ENCODE measurements at places on chromosomes 13 and 19. TPM values are rescaled to one million over a fixed set of nuclear protein-coding genes. Genes with fewer than 3 reads are reported as not detected.

Gene ADGRE3
- not detected for total RNA-seq

Gene CLEC17A
- not detected for total RNA-seq

Gene POU2F2
- total RNA-seq: 0.56 TPM

Gene AZU1
- 1.7 TPM for total RNA-seq

Gene CEACAM21
- 0.18 TPM for total RNA-seq

DNA sequence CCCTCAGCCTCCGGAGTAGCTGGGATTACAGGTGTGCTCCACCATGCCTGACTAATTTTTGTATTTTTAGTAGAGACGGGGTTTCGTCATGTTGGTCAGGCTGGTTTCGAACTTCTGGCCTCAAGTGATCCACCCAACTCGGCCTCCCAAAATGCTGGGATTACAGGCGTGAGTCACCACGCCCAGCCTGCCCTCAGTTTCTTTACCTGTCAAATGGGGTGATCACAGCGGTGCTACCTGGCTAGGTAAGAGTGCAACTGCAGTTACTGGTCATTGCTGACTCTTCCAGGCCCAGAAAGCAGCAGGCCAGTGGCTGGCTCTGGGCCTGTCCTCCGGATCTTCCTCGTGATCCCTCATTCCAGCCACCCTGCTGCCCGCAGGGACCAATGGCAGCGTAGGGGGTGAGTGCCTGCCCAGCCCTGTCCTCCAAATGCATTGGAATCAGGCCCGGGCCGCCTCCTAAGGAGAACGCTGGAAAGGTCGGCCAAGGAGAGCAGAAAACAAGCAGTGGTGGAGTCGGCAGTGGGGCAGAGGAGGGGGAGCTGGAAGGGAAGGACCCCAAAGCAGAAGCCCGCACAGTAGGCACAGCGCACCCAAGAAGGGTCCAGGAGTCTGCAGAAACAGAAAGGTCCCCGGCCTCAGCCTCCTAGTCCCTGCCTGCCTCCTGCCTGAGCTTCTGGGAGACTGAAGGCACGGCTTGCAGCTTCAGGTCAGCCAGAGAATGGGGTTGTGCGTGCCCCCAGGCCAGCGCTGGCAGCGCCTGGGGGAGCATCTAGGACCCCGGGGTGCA lies 1.8 kb upstream of the SLC27A1 start:
- no peak for DNase-seq

DNA sequence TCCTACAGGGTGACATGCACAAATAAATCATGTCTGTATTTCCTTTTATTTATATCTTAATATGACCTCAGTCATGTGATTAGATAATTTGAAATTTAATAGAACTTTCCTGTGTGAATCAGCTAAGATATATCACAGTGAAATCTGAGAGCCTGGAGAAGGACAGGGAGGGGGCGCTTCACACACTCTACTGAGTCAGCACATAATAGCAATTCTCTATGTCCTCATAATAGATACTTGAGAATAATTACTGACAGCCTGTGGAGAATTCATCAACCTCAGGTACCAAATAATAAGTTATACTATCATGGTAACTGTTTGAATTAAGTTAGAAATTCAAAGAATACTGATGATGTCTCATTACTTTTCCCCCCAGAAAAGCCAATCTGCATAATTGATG lies 98.0 kb upstream of the SLC10A2 start:
- no peak for DNase-seq

DNA sequence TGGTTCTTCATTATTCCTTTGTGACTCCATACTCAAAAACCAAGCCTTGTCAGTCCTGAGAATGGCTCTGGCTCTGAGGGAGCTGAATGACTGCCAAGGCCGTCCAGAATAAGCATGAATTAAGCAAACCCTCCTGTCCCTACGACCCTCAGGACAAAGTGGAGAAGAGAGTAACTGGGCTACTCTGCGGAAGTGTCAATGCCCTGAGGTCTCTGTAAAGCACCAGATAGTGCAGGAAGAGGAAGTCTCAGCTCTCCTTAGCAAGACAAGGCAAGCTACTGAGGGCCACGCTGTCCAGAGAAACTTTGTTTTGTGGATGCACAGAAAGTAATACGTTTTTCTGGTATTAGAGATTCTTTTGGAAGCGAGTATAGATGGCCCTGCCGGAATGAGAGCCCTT lies 94.1 kb downstream of the RNASEH2B start:
- no peak for DNase-seq

GRCh38 chr13:112067871-112068539 lies 1.1 kb downstream of the SOX1 start:
- no peak for DNase-seq

GRCh38 chr13:35496761-35497386 lies 20.4 kb upstream of the MAB21L1 start:
- no peak for DNase-seq

DNA sequence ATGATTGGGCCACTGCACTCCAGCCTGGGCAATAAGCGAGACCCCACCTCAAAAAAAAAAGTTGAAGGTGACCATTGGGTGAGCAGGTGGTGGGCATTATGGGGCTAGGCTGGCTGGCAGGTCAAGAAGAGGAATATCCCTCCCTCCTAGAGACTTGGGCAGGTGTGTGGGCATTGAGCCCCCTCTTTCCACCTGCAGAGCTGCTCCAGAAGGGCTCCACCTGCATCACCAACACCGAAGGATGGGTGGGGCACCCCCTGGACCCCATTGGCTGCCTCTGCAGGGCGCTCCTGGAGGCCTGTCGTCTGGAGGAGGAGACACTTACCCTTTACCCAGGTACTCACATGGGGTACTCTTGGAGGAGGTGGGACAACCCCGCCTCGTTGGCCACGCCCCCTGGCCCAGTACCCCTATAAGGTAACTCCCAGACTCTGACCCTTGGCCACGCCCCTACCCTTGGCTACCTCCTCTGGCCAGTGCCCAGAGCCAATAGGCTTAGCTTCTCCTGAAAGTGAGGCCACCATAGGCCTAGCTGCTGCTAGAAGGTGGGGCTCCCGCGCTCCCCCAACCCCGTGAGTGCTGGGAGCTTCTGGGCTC lies 21.9 kb downstream of the ZSWIM4 start:
- DNase-seq: peak; percentile 91

DNA sequence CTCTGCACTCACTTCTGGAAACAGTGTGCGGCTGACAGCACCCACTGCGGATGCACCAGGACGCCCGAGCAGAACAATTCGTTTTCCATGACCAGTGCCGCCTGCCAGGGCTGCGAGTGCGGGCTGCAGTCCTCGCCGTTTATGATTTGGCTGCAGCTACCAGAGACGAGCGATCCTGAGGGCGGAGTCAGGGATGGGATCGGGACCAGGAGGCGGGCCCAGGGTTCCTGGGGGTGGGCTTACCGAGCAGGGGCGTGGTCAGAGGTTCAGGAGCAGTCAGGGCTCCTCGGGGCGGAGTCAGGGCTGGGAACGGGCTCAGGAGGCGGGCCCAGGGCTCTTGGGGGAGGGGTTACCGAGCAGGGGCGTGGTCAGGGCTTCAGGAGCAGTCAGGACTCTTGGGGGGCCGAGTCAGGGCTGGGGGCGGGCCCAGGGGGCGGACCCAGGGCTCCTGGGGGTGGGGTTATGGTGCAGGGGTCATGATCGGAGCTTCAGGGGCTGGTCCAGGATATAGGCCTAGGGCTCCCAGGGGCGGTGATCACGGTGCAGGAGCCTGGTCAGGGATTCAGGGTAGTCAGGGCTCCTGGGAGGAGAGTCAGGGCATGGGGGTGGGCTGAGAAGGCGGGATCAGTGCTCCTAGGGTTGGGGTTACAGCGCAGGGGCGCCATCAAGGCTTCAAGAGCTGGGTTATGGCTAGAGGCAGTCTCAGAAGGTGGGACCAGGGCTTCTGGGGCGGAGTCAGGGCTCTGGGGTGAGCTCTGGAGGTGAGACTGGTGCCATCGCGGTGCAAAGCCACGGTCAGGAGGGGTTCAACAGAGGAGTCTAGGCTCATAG lies 1.7 kb downstream of the KLK4 start:
- peak; percentile 99 for DNase-seq

GRCh38 chr13:112441226-112441625 lies 65.1 kb downstream of the SPACA7 start:
- no peak for DNase-seq

DNA sequence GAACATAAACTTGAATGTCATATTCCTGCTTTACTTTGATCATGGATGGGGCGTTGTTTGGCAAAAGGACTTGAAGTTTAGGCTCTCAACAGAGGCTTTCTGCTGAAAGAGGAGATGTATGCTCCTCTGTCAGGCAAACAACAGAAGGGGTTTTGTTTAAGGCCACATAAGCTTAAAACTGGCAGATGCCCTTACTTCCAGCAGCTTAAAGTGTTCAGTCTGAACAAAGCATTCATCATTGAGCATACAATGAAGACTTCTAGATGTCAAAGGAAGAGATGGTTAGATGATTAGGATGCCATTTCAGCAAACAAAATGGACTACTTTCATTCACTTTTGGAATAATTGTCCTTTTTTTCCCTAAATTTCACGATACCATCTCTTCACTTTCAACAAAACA lies 484.5 kb downstream of the SLITRK6 start:
- DNase-seq: no peak

DNA sequence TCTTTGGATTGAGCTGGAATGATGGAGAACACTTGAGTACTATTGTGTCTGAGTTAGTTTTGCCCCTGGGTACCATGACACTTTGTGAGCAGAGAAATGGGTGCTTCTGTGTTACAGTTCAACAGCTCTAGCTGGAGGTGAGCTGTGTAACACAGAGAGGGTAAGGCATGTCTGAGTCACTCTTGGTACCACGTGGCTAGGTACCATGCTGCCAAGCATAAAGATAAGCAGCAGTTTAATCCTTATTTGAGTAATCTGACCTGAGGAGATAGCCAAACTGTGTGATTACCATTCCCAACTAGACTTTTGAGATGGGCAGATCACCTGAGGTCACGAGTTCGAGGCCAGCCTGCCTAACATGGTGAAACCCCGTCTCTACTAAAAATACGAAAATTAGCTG lies 122.0 kb downstream of the OLFM4 start:
- no peak for DNase-seq

GRCh38 chr13:78197231-78197630 lies 278.6 kb upstream of the EDNRB start:
- DNase-seq: no peak

GRCh38 chr19:34644991-34645461 lies 31.9 kb downstream of the SCGB2B2 start:
- DNase-seq: no peak

- DNase-seq: peak; percentile 80
These were observed 5.8 kb downstream of the KLF2 start for GRCh38 chr19:16330368-16330801.

GRCh38 chr19:1181606-1182005 lies 7.5 kb upstream of the SBNO2 start:
- DNase-seq: no peak

- DNase-seq: no peak
These were observed 6.0 kb upstream of the FFAR2 start for GRCh38 chr19:35442091-35442490.

- DNase-seq: peak; percentile 95
These were observed at the start of gene ZC3H4 for GRCh38 chr19:47112997-47113849. Gene ZC3H4 (minus strand): TSS chr19:47113776. CDS start chr19:47112584, 1,192 bp downstream.
